GM23248 (cell line): ENCODE measurements at places on chromosomes 13 and 19. TPM values are rescaled to one million over a fixed set of nuclear protein-coding genes. Genes with fewer than 3 reads are reported as not detected.

DNA sequence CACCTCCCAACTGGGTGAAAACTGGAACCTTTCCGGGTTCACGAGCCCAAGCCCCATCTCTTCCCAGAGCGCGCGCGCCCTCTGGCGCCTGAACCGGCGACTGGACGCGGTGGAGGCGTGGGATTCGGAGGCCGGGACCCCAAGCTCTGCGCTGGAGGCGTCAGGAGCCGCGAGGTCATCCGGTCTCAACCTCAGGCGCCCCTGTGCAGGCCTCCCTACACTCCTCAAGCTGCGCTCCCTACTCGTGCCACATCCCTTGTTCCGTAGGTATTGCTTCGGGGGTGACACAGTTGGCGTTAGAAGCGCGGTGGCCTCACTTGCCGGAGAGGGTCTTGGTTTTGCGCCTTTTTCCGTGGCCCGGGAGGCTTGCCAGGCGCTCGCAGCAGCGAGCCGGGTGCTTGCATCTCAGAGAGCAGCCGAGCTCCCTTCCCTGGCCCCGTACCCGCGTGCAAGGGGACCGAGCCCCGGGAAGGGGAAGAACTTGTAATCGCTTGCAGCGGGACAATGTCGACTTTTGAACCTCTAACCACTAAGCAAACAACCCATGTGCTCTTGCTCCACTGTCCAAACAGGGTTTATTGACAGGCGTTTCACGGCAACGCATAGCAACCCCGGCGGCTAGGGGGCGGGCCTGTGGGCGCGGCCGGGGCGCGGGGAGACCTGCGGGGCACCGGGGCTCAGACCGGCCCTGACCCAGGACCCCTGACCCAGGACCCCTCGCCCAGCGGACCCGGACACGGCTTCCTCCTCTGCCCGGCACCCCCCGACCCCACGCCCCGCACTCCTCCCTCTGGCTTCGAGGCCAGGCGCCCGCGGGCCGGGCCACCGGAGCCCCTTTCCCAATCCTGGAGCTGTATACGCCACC is 8.5 kb downstream of the CDX2 start:
- DNase-seq, result peak; percentile 55

GRCh38 chr13:21698817-21699679 is 28.2 kb downstream of the FGF9 start:
- DNase-seq, result no peak

DNA sequence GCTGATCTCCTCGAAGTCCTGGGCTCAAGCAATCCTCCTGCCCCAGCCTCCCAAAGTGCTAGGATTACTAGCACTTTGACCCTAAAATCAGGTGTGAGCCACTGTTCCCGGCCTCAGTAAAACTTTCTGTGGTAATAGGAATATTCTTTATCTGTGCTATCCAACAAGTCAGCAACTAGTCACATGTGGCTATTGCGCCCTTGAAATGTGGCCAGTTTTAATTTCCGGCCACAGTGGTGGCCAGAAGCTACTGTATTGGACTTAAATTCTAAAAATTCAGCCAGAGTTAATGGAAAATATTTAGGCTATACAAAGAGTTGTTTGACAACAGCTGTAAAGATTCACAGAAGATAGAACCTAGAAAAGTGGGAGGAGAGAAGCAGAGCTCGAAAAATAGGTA is 30.0 kb downstream of the KEAP1 start:
- no peak for DNase-seq

- DNase-seq, result no peak
Measured at GRCh38 chr19:33557720-33558119, 36.1 kb upstream of the PEPD start.

DNA sequence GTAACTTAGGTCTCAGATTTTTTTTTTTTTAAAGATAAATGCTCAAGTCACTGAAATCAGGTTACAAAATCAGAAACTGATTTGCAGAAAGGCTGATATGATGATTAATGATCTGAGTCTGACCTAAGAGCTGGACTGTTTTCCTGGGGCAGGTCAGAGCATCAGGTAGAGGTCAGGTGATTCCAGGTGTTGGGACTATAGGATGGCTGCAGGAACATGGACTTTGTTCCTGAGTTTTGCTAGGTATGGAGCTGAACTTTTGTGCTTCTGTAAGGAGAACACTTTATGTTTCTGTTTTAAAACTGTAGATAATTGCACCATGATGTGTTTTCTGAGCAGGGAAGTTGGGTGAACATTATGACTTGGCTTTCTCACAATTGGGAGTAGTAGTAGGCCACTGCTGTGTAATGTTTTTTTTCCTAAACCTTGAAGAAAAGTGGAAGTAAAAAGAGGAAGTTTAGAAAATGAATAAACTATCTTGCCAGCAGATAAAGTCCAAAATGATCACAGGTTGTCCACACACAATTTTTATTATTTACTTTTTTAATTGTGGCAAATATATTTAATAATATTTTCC is 297.2 kb downstream of the DCT start:
- DNase-seq, result no peak

DNA sequence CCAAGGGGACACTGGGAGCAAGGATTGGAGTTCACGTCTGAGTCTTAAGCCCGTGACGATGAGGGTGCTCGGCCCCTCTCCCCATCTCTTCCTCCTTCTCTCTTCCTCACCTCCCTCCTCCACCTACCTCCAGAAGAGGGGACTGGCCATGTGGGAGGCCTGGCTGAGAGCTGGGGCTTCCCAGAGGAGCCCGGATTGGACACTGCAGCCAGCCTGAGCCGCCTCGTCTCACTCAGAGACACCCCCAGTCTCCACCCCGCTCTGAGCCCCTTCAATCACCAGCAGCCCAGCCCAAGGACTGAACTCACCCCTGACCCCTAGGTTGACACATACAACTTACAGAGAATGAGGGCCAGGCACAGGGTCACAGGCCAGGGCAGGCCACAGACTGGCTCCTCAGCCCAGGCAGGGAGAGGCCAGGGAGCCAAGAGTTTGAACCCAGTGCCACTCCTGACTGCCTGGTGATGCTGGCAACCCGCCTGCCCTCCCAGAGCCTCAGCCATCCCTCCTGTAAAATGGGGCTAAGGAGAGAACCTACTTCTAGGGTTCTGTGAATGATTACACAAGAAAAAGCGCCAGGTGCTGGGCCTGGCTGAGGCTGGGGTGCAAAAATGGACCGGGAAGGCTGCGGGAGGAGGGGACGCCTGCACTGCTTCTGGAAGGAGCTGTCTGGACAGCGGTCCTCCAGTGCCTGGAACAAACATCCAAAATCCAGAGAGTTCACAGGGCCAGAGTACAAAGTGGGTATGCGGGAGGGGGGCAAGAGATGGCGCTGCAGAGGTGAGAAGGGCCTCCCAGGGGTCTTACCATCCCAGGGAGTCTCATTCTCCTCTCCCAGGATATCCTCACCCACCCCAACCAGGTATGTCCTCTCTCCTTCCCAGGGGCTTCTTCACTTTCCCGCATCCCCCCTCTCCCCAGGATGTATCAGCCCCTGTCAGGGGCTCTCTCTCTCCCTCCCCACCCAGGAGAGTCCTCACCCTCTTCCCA is 1.1 kb downstream of the CD79A start:
- no peak for DNase-seq

ZNF296 gene
- 0.25 TPM in 1 of 2 replicates, not detected in the other for total RNA-seq
